ENCODE measurements at places on chromosomes 1 and 21. TPM values are rescaled to one million over a fixed set of nuclear protein-coding genes. Genes with fewer than 3 reads are reported as not detected.
A peak's percentile ranks its signal among the peaks of the same experiment; 100 is the strongest.

DNA sequence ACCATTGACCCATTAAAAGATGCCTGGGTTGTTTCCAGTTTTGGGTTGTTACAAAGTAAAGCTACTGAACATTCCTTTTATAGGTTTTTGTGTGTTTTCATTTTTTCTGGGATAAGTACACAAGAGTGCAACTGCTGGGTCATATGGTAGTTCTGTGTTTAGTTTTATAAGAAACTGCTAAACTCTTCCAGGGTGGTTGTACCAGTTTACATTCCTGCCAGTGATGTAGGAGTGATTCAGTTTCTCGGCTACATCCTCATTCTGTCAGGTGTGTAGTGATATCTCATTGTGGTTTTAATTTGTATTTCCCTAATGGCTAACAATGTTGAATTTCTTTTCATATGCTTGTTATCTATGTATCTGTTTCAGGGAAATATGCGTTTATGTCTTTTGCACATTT, 58.5 kb upstream of the DNAJC6 start:
- peak; percentile 51 for DNase-seq

DNA sequence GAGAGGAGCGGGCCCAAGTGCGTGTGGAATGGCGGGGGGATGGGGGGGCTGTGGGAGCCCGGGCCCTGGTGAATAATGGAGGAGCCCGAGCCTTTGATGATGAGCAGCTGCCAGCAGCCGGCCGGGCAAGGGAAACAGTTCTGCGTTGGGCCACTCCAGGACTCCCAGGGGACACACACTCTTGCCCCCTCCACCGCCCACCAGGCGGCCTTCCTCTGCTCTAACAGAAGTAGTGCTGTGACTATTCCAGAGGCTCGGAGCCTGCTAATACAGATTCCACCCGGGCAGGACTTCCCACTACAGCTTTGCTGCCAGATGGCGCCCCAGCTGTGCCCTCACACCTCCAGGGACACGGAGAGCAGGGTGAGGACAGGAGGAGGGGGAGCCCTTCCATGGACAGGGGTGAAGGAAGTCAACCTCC, 48.2 kb upstream of the LRP8 start:
- no peak for DNase-seq

DNA sequence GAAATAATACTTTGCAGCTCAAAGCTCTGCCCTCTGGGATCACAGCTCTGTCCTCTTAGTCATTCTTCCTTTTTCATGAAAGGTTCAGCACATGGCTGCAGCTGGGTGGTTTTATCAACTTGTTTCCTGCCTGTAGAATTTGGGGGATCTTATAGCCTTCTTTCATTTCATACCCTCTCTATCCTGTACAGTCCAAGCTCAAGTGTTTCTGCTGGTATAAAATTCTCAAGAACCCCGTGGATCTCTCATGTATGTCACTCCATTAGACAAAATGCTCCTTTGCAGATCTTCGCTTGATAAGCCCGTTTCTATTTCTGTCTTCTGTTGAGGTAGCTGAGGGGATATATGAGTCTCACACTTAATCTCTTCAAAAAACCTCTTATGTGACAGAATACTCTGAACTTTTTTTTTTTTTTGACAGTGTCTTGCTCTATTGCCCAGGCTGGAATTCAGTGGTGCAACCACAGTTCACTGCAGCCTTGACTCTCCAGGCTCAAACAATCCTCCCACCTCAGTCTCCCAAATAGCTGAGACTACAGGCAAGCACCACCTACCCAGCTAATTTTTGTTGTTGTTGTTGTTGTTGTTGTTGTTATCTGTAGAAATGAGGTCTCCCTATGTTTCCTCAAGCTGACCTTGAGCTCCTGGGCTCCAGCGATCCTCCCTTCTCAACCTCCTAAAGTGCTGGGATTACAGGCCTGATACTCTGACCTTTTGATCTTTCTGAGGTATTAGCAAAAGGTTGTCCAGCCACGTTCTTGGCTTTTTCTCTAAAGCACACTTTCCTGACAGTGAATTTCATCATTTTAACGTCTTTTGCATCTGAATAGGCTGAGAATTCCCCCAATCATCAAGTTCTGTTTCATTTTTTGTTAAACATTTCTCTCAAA, 24.6 kb upstream of the COL9A2 start:
- DNase-seq = no peak

- DNase-seq = no peak
Measured at GRCh38 chr1:118132000-118132399, 53.0 kb downstream of the SPAG17 start.

- no peak for DNase-seq
Measured at GRCh38 chr21:25907573-25908275, 173.0 kb downstream of the GABPA start.

GRCh38 chr1:71572038-71572437, 491.2 kb upstream of the ZRANB2 start:
- no peak for DNase-seq

GRCh38 chr21:31538816-31539215, 120.7 kb upstream of the SOD1 start:
- no peak for DNase-seq

DNA sequence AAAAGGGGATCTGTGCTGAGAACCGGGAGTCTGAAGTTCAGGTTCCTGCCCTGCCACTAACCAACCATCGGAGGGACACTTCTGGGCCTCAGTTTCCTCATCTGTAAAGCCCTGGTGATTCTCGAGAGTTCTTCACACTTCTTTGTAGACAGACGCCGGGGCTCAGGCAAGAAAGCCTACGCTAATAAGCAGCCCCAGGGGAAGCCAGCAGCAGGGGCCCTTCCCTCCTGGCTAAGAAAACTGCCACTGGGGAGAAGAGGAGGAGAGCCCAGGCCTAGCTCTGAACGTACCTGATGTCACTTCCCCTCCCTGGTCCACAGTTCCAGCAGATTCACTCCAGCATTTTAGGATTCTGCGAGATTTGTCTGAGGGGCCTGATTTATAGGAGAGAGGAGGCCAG, 76.0 kb downstream of the CAMK2N1 start:
- DNase-seq = no peak

GRCh38 chr21:41326414-41327080, 9.9 kb downstream of the FAM3B start:
- DNase-seq = no peak

- DNase-seq = peak; percentile 51
Measured at GRCh38 chr1:29563571-29563970, 327.2 kb downstream of the PTPRU start.

Gene ARTN
- 138 TPM for total RNA-seq

Gene FCER1A
- not detected for total RNA-seq

Gene KRTAP10-4
- not detected for total RNA-seq
